ENCODE measurements at places on chromosomes 4 and X.

- no peak for DNase-seq
Measured at GRCh38 chr4:36966756-36967460, 277.6 kb upstream of the NWD2 start.

DNA sequence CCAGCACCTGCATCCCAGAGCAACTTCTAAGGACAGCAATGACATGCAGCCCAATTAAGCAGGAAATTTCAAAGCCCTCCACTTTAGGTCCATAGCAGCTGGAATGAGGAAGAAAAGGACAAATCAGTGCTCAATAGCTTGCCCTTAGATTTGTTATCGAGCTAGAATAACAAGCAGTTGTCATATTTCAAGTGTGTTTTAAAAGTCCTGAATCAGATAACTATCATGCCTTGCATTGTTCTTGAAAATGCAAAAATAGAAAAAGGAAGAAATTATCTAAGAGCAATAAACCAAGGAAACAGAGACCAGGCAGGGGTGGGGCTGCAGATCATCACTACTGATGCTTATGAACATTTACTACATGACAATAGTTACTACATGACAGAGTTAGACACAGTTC lies 43.9 kb upstream of the KLF3 start:
- no peak for DNase-seq

DNA sequence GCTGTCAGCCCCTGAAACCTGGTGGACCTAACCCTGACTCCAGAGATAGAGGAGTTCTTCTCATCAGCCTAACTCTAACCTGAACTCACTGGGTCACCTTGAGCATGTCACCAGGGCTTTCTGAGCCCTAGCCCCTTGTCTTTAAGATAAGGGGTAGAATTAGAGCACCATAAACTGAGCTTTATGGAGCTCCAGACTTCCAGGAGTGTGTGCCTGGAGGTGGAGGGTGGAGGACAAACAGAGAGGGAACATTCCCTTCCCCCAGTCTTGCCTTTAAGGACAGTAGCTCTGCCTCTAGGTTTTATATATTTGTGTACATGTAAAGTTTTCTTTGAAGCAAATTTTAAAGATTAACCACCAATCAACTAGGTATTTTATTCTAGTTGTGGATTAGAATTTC lies 83.9 kb upstream of the PACRGL start:
- no peak for DNase-seq

GRCh38 chr4:107008115-107008514 lies 28.0 kb downstream of the DKK2 start:
- DNase-seq = no peak

DNA sequence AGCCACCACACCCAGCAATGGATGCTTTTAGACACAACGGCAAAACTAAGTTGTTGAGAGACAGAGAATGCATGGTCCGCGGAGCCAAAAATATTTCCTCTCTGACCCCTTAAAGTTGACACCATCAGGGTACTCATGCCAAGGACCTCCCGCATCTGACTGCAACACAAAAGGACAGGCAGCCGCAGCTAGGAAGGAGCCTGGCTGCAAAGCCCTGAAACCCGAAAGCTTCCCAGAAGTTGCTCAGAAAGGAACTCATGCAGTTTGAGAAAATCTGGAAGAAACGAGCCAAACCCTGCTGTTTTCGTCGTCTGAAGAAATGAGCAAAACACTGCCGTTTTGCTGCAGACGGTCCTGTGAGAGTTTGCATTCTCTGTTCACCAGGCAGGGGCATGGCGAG lies 16.5 kb downstream of the DHRSX start:
- DNase-seq = no peak

DNA sequence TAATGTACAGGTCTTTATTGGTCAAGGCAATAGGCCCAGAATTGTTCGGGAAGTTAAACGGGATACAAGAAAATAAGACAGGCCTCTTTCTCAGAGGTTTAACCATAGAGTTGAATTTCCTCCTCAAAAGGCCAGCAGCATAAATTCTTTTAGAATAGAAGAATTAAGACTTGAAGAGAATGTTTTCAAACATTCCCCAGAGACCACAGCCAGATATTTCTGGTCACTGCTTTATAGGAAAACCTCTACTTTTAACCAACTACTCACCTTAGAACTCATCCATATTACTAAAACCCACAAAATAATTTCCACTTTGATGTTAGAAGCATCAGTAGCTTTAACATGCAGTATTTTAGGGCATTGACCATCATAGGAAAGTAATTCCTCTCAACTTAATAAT lies 317.9 kb downstream of the RAB28 start:
- DNase-seq = no peak

- DNase-seq = no peak
Measured at GRCh38 chr4:4762909-4763821, 96.3 kb upstream of the MSX1 start.

DNA sequence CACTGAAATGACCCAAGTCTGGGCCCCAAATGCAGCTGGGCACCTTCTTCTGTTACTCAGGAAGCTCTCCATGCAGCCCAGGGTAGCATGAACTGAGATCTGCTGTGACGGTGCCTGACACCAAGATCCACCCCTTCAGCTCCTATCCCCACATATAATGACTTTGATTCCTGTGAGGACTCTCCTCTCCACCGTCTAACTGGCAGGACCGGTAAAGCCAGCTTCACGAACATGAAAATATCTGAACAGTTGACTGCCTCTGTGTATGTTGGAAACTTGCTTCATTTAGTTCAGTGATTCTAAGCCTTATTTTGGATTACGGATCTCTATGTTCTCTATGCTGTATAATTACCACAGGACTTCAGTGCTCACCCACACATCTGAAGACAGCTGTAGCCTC lies 115.5 kb upstream of the TMEM150C start:
- no peak for DNase-seq

DNA sequence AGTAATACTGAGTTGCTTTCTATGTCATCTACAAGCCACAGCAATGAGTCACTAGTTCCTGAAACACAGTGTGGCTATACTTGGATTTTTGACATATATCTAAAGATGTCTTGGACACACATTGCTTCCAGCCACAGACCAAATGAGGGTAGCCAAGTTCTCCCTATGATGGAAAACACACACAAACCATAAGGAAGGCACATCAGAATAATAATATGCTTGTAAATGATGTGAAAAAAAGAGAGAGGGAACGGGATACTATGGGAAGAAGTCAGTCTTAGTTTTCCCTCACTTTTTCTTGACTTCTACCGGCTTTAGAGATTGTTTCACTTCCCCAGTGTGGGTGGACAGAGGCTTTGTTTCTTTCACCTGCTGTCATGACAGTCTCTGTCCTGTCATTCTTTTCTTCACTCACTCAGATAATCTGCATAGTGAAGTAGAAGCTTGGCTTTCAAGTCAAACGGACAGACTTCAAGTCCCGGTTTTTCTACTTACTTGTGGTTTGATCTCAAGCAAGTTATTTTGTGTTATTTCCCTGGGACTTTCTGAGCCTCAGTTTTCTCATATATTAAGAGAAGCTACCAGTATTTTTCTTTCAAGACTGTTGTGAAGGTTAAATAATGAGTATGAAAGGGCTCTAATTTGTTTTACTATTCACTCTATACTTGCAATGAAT lies 34.7 kb downstream of the P2RY10 start:
- DNase-seq = no peak

DNA sequence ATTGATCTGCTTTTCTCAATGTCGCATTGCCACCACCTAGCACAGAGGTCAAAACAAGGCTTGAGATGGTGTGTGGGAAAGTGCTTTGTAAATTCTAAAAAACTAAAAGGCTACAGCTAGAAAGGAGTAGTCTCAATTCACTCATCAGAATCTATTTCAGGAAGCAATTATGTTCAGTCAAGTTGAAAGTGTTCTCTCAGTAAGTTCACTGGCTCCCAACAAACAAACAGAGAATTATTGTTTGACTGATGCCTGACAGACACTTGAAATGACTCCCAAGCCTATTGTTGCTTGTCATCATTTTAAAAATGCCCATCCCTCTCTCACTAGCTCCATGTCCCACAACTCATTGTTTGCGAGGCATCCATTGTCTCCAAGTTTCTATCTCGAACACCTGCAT lies 419.6 kb upstream of the CPEB2 start:
- DNase-seq = no peak

- DNase-seq = no peak
Measured at GRCh38 chr4:98627531-98628257, 30.7 kb downstream of the TSPAN5 start.

DNA sequence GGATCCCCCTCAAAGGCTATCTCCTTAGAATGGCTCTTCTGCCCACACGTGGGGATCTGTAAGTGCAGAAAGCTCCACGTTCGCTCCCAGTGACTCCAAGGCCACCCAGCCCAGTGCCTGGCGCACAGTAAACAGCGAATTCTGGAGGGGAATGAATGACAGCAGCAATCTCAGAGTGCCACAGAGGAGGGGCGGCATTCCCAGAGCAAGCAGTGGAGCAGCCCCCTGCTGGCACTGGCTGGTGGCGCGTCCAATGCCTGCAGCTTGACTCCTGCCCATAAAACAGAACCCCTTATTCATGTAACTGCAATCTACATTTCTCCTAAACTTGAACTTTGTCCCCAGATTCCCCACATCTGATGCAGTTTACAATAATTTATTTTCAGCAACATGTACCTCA lies 6.9 kb upstream of the HELT start:
- no peak for DNase-seq

GRCh38 chr4:3436798-3437581 lies 4.8 kb upstream of the HGFAC start:
- no peak for DNase-seq

DNA sequence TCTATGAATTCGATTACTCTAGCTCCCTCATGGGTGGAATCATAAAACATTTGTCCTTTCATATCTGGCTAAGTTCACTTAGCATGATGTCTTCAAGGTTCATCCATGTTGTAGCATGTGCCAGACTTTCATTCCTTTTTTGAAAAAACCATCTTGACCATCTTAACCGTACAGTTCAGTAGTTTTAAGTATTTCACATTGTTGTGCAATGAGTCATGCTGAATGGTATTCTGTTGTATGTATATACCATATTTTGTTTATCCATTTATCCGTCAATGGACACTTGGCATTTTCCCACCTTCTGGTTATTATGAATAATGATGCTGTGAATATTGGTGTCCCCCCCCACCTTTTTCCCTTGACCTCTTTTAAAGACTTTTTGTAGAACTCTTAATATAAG lies 72.4 kb upstream of the TLR2 start:
- DNase-seq = no peak

DNA sequence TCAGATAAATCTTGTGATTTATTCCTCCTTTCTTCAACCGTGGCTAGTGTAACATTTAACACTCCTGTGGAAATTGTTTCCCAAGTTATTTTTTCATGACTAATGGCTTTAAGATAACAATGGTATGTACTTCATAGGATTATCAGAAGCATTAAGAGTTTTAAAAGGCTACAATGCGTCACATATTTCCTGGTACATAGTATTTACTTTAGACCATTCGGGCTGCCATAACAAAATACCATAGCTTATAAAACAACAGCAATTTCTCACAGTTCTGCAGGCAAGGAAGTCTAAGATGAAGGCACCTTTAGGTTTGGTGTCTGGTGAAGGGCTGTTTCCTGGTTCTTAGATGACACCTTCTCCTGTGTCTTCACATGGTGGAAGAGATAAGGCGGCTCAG lies 158.6 kb downstream of the PAPSS1 start:
- DNase-seq = no peak

DNA sequence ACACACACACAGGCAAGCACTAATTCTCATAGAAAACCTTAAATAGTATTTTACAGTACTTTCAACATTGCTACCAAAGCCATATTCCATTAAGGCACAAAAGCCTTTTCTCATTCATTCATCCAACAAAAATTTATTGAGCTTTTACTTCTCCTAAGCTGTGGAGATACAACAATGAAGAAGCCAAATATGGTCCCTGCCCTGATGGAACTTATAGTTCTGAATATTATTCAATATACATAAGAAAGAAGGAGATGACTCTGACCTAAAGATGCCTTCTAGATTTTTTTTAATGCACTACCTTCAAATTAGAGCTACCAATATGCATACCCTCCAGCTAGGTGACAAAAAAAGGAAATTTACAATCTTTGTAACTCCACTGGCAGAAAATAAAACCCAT lies 90.0 kb upstream of the WDR44 start:
- DNase-seq = no peak

GRCh38 chr4:146742416-146742815 lies 103.7 kb downstream of the POU4F2 start:
- DNase-seq = no peak

DNA sequence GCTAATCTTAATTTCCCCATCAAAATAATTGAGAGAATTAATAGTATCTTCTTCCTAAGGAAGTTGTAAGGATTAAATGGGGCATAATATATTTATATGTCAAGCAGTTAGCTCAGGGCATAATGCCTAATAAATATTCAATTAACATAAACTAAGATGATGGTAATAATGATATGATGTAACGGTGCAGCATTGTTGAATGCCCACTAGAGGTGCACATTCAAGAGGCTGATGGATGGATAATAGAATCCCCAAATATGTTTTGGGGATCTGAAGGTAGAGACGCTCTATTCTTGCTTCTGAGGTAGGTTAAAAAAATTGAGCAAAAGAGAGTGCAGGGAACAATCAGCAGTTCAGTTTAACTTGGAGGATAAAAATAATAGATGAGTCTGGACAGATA lies 37.1 kb downstream of the ATOH1 start:
- DNase-seq = no peak

GRCh38 chr4:17027495-17027894 lies 129.1 kb upstream of the LDB2 start:
- no peak for DNase-seq

- no peak for DNase-seq
Measured at GRCh38 chrX:122863067-122863466, 321.0 kb upstream of the GRIA3 start.

DNA sequence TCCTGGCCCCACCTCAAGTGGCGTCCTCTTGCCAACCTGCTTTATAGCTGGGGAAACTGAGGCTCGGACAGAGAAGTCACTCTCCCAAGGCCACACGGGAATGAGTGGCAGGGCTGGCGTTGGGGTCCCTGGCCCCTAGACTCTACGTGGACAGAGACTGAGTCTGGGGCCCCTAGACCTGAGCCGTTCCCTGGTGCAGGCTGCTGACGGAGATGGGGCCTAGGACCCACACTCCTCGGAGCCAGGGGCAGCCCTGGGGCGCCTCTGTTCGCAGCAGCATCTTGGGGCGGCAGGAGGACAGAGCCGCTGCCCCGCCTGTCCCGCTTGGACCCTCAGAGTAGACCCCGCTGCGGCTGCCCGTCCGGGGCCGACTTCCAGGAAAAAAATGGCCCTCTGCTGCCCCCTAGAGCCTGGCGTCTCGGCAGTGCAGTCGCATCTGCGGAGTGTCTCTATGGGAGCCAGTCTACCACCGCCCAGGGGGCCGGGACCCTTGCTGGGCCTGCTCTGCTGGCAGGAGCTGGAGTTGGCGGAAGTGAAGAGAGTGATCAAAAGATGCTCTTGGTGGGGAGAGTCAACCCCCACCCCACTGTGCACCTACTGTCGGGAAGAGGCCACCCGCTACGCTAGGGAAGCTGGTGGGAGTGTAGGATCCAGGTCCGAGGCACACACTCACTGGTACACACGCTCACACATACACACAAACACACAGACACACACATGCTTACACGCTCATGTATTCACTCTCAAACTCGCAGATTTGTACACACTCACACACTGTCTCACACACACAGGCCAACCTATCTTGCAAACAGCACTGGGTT lies 220.1 kb downstream of the AFAP1 start:
- DNase-seq = no peak

Measured in C1 segment of cervical spinal cord (tissue), 14 donors.